NCI-H1092 (cell line): ENCODE measurements at places on chromosomes 6 and 20.

DNA sequence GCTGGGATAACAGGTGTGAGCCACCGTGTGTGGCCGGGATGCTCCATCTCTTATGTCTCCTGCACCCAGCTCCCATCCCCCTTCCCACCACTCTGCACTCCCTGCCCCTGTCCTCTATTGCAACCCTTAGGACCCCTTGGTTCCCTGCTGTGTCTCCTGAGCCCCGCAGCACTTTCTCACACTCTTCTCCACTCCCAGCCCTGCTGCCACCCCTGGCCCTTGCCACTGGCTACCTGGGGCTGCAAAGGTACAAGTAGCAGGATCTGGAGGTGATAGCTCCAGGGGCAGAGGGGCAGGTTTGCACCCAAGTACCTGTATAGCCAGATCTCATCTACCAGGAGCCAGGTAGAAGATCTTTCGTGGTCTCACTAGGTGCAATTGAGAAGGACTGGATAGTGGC is 6.6 kb upstream of the CPXM1 start:
- no peak for DNase-seq

- DNase-seq, result no peak
Measured at GRCh38 chr20:43376831-43377230, 80.9 kb upstream of the SRSF6 start.

- DNase-seq, result no peak
Measured at GRCh38 chr6:61868507-61869080, 417.4 kb downstream of the KHDRBS2 start.

DNA sequence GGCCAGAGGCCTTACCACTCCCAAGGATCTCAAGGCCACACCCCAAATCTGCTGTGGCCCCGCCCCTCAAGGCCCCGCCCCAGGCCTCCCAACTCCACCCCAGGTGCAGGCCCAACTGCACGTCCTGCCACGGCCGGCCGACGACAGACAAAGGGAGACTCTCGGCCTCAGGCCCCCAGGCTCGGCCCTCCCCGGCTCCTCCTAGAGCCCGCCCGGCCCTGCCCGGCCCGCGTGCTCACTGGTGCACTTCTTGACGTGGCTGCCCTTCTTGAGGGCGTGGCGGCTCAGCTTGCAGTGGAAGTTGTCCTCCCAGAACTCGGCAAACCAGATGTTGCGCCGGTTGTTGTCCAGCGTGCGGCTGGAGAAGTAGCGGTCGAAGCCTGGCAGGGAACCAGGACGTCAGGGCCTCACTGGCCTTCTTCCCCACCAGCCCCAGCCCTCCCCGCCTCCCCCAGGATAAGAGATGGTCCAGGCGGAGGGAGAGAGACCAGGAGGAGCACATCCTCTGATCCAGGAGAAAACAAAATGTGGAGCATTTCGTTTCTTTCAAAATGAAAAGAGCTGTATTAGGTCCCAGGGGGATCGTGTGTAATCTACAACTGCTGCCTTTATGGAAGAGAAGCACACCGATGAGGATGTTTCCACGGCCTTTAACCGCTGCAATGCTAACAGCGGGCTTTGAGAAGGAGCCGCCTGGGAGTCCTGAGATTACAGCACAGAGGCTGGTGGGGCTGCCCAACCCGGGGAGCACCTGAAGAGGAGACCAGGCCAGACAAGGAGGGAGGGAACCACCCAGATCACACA is 89.4 kb downstream of the GRM4 start:
- DNase-seq, result no peak

DNA sequence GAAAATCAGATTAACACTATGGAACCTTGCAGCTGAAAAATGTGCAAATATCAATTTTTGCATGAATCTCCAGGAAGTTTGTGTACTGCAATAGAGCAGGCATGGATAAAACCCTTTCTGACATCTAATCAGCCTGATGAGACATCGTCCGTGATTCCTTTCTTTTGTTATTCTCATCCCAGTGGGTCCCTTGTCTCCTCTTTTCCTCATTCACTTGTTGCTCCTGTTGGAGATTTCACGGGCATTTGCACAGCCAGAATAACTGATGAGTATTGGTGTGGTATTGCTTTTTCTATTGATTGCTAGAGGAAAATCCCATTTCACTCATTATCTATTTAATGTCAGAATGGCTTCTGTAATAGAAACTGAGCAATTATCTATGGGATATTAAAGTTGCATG is 39.9 kb downstream of the SCGN start:
- DNase-seq, result no peak
